ENCODE measurements at places on chromosomes 12 and 14.
A peak's percentile ranks its signal among the peaks of the same experiment; 100 is the strongest.

DNA sequence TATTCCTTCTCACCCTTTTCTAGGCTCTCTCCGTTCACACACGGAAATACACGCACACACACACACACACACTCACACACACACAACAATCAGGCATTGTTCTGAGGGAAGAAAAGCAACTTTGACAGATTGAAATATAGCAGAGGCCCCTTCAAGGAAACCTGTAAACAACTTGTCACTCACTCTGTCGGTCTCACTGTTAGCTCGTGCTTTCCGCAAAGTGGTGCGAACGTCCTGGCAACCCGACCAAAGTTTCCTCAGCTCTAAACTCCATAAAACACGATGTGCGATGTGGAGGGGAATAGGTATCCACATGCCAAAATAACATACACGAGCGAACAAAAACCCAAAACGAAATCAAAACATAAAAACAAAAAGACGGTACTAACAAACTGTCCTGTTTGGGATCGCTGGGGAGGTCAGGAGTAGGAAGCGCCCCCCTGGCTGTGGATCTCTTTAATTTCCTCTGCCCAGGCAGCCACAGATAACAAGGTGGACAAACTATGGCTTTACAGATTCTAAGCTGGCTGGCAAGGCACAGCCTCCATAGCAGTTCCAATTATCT is 822 bp upstream of the SOX5 start:
- DNase-seq: peak; percentile 10

DNA sequence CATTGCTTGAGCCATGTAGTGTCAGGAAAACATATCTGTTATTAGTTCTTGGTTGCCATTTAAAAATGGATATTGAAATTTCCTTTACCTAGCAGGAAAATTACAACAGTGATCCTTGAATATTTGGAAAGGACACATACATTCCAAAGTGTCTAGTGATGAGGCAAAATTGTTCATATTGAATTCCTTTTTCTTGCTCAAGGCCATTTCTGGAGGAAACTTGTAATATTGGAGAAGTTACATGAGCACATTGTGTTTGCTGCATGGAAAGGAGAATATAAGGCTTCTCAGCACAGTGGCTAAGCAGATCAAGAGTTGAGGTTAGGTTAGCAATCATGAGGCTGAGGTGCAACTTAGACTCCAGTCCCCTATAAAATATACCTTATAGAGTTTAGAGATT is 121.9 kb downstream of the PDE3A start:
- no peak for DNase-seq

GRCh38 chr12:132426349-132427173 is 63.4 kb upstream of the FBRSL1 start:
- no peak for DNase-seq

GRCh38 chr12:5000204-5000603 is 43.5 kb upstream of the KCNA5 start:
- no peak for DNase-seq

DNA sequence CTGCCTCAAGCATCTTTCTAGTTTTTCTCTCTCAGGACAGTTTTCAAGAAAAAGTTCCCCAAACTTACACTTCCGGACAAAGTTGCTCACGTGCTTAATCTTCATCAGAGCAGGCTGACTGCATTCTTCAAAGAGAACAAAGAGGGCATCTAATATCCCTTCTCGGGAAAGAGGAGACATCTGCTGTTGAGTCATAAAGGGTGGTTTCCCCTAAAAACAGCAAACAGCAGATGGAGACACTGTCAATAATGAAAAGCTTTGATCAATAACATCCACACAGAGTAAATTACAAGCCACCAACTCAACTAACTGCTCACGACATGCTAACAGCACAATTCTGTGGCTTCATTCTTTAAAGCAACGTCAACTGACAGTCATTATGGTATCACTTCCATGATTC is 8.1 kb downstream of the CIT start:
- DNase-seq: no peak

DNA sequence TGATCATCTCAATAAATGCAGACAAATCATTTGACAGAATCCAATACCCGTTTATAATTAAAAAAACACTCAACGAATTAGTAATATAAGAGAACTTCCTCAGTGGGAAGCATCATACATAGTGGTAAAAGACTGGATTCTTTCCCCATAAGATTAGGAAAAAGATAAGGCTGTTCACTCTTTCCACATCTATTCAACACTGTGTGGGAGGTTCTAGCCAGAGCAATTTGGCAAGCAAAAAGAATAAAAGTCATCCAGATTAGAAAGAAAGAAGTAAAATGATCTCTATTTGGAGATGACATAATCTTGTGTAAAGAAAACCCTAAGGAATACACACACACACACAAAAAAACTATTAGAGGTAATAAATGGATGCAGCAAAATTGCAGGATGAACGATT is 38.4 kb downstream of the YEATS4 start:
- no peak for DNase-seq

GRCh38 chr12:92554158-92555073 is 148.4 kb upstream of the PLEKHG7 start:
- no peak for DNase-seq

DNA sequence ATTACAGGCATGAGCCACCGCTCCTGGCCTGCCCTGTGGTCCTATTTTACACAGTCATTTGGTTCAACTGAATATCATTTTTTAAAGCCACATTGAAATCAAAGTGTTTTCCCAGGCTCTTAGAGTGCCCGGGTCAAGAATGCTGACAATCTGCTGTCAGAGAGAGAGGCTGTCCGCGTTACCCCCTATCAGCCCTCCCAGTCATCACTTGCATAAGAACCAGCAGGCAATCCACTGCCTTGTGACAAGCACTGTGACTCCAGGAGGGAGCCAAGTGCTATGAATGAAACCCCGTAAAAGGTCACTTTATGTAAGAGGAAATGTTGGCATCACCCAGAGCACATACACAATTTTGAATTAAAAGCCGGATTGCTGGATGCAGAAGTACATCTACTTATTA is 13.5 kb downstream of the PHLDA1 start:
- peak; percentile 28 for DNase-seq

DNA sequence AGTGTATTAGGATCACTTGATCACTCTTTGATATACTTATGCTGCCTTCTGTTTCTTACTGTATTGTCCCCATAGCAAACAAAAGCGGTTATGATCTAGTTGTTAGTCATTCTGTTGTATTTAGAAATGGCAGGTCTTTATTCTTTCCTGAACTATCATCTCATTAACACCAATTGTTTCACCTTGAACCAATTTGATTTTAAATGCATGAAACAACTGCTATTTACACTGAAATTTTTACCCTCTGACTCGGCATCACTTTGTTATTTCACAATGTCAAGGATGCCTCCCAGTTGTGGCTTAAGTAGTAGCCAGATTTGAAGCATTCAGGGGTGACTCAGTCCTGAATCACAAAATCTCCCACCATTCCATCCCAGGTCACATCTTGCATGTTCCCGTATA is 303.5 kb downstream of the EGLN3 start:
- DNase-seq: no peak

DNA sequence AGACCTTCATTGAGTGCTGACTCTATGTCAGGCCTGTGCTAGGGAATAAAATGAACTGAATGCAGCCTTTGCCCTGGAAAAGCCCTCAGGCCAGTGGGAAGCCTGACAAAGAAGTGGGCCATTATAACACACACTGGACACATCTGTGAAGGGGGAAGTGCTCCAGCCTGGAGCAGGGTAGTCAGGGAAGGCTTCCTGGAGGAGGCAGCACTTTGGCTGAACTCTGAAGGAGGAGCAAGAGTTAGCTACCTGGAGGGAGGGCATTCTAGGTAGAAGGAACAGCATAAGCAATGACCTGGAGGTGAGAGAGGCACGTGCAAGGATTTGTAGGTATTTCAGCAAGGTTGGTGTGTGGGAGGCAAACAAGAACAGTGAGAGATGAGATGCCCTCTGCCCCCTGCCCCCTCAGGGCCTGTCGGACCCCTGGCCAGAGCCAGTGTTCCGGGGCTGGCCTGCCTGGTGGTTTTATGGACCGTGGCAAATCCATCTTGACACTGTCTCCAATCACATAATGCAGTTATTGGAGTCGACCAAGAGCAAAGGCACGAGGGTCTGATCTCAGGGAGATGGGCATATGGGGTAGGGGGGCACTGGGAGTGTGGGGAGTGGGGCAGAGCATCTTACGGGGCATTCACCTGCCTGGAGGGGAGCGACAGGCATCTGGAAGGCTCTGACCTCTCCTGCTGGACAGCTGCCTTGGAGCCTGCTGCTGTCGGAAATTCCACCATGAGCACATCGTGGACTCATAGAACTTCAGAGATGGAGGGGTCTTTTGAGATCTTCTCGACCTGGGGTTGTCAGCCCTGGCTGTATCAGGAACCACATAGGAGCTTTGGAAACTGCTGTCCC is 2.7 kb upstream of the FAM222A start:
- DNase-seq: no peak

DNA sequence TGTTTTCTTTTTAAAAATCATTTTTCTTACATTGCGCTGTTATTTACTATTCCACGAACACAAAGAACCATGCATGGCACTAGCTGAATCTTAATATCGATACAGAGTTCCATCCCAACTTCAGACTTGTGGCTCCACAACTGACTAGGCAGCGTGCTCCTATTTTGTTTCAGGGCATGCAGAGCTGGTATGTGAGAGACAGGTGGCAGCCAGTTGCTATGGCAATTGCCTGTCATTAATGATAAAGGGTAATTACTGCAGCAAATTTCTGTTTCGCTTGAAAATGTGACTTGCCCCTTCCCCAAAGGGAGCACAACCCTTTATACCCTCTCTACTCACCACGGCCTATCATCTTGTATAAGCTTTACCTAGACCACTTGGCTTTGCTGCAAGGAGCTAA is 113.1 kb upstream of the G2E3 start:
- DNase-seq: no peak

GRCh38 chr14:92990456-92991430 is 67.8 kb downstream of the CHGA start:
- DNase-seq: no peak

GRCh38 chr12:120997448-120997847 is 18.8 kb downstream of the C12orf43 start:
- no peak for DNase-seq

DNA sequence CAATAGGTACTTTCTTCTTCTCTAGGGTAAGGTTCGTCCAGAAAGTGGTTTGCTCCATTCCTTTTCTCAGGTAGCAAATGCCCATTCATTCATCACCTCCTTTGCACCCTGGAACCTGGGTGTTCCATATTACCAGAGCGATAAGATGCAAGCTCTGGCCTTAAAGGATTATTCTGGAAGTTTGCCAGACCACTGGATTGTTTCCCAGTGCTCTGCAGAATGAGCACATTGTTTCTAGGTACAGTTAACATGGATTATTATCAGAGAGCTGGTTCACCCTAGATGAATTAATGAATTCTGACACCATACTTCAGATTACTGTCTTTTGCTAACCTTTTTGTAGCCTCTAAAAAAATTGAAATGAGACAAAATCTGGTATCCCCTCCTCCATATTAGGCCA is 170.9 kb upstream of the BMP4 start:
- no peak for DNase-seq

DNA sequence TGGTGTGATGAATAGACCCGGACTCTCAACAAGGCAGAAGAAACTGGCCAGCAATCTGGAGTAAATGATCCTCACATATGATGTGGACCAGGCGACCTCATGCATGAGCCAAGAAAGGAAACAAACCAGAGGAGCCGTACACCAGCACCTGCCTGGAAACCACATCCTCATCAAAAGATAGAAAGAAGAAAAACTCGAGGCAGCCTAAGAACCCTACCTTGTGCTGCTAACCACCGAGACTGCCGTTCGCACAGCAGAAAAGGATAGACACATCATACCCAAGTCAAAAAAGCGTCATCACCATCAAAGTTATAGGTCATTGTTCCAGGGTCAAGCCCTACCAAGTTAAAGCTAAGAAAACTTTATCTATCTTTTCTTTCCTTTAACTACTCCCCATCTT is 66.7 kb downstream of the RESF1 start:
- no peak for DNase-seq

- no peak for DNase-seq
Measured at GRCh38 chr14:103089386-103090335, 4.9 kb upstream of the EXOC3L4 start.

DNA sequence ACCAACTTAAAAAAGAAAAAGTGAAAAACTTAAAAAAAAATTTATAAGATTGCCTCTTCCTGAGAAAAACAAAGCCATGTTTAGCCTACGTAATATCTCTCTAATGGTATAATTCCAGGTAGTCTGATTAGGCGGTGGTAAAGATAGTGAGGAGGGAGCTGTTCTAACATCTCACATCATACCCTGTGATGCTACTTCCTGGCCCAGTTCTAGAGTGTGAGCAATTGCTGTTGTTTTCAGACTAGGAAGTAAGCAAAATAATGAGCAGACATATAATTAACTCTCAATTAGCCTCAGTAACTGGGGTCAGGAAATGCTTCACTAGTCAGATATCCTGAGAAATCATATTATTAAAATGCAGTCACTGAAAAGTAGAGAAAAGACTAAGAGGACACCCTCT is 113.9 kb downstream of the PHLDA1 start:
- DNase-seq: no peak

DNA sequence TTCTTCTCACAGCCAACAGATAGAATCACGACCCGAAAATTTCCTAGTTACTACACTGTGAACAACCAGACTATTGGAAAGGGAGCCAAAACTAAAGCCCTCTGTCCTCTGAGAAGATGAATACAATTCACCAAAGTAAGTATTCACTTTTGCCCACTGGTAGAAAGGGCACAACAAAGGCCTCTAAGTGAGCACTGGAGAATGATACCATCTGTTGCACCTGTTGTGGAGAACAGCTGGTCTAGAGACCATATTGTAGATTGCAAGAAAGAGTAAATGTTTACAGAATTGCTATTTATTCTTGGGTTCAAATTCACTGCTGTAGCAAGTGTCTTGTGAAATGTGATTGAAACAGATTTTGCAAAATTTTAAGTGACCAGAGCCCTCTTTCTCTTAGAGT is 46.9 kb upstream of the ANO6 start:
- DNase-seq: no peak

- DNase-seq: no peak
Measured at GRCh38 chr14:25887251-25887878, 710.5 kb downstream of the NOVA1 start.

DNA sequence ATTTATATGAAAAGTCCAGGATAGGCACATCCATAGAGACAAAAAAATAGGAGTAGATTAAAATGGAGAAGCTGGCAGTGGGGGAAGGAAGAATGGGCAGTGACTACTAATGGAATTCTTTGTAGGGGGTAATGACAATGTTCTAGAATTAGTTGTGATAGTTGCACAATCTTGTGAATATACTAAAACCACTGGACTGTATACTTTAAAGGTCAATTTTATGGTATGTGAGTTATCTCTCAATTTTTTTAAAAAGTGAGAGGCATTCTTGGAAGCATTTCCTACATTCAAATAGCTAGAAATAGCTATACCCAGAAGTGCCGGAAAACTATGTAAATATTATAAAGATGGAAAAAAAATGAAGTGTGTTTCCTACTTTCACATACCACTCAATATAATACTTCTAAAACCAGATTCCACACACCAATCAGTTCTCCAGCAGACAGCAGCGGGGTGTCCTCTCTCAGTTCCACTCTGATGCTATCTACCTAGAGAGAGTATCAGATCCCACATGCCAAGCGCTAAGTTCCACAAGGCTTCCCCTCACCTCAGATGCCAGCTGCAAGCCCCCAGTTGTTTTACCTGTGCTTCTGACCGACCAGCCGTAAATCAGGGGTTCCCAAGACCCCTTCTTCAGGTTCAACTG is 41.7 kb upstream of the NID2 start:
- no peak for DNase-seq

- no peak for DNase-seq
Measured at GRCh38 chr12:82625523-82625922, 61.2 kb upstream of the TMTC2 start.

- DNase-seq: no peak
Measured at GRCh38 chr12:123634142-123634561, 523 bp downstream of the GTF2H3 start.
